ENCODE measurements at places on chromosomes 1 and 21.

DNA sequence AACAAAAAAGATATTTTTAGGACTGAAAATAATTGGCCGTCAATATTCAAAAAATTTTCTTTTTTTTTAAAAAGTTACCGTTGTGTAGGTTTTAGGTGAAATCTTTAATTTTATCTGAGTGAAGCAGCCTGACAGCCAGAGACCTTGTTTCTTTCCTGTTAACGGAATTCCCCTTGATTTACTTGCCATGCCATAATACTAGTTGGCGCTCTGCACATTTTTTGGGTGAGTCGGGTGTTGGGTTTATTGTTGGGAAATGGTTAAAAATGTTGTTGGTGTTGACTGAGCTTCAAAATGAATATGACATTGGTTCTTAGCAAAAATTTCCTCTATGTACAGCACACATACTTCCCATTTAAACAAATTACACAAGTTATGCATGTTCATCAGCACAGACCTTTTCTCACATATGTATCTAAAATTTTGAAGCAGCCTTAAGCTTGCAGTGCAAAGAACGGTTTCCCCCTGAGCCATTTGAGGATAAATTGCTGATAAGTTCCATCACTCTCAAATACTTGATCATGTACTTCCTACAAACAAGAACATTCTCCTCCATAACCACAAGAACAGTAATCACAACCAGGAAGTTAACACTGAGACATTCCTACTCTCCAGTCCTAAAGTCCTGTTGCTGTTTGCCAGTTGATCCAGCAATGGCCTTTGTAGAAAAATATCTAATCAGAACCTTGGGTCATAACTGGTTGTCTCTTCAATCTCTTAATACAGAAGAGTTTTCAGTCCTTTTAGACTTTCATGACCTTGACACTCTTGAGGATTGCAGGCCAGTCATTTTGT is 34.2 kb downstream of the CAMTA1 start:
- DNase-seq = no peak

DNA sequence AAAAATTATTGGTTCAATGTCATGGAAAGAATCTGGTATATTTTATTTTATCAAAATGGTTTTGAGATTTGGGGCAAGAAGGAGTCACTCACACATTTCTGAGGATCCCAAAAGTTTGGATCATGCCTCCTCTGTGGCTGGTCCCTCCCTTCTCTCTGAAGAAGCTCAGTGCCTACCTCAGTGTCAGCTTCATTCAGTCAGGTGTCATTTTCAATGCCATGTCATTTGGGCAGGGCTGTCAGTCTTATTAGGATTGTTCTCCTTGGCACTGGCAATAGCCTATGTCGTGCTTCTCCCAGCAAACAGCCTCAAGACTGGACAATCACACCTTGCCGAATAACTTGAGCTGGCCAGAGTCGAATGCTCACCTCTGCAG is 264.5 kb upstream of the CAMK1G start:
- DNase-seq = no peak

GRCh38 chr1:5847013-5847659 is 145.1 kb downstream of the NPHP4 start:
- peak; percentile 23 for DNase-seq

DNA sequence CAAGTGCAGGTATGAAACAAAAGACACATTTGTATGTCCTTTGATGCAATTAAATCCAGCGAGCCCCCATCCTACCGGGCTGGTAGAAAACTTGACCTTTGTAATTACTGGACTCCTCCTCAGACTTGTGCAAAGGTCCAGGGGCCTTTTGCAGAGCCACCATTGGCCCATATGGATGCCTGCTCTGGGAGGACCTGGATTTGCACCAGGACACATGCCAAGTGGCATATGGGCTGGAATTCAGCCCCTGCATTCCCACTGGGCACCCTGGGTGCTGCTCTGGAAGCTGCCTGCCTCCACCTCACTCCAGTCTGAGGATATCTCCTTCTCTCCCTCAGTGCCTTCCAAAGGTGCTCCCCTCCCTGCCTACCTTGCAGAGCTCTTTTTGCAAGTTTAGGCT is 36.0 kb downstream of the LACTBL1 start:
- no peak for DNase-seq

- no peak for DNase-seq
Measured at GRCh38 chr21:29265690-29266479, 32.8 kb upstream of the BACH1 start.

DNA sequence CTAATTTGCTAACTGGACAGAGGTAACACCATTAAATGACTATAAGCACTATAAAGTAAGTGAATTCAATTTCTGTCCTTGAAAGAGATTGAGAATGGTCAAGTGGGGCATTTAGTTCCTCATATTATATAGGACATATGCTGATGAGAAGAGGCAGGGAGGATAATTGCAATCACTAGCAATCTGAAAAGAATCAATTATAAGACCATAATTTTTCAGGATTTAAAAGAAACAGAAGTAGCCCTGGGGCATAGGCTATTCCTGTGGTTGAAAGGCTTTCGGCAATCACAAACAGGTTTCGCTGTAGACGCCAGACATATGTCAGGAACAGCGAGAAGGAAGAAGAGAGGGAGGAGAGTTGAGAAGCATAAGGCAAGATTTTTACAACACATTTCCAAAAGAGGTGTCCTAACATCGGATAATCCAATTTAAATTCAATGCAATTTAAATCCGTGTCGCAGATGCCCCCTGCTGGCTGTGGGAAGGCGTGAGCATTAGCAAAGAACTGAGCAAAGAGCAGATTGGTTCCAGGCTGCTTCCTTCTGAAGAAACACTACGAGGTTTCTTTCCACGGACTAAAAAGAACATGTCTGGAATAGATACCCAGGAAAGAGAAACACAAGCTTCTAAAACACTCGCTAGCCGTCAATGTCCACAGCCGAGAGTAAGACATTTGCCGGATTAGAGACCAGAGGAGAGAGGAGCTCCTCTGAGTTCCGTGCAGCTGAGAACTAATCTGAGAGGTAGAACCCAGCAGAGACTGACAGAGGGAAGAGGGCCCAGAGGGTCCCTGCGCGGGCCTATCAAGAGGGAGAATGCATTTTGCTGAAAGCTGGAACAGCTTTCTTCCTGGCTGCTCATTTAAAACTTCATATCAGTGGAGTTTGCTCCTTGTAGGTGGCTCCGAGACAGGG is 27.9 kb downstream of the RGS5 start:
- DNase-seq = peak; percentile 84

All from DMS53 (cell line).